ENCODE measurements at places on chromosomes 11 and 22. TPM values are rescaled to one million over a fixed set of nuclear protein-coding genes. Genes with fewer than 3 reads are reported as not detected.

GRCh38 chr11:73969091-73969490 lies 13.6 kb downstream of the UCP2 start:
- DNase-seq, result no peak

- DNase-seq, result no peak
These were observed 20.7 kb downstream of the OR10A6 start for GRCh38 chr11:7910286-7910788.

- DNase-seq, result peak; percentile 7
These were observed 34.3 kb downstream of the KIAA1671 start for GRCh38 chr22:24986816-24987215.

GRCh38 chr11:64086258-64087123 lies 50.8 kb downstream of the FLRT1 start:
- peak; percentile 63 for DNase-seq

DNA sequence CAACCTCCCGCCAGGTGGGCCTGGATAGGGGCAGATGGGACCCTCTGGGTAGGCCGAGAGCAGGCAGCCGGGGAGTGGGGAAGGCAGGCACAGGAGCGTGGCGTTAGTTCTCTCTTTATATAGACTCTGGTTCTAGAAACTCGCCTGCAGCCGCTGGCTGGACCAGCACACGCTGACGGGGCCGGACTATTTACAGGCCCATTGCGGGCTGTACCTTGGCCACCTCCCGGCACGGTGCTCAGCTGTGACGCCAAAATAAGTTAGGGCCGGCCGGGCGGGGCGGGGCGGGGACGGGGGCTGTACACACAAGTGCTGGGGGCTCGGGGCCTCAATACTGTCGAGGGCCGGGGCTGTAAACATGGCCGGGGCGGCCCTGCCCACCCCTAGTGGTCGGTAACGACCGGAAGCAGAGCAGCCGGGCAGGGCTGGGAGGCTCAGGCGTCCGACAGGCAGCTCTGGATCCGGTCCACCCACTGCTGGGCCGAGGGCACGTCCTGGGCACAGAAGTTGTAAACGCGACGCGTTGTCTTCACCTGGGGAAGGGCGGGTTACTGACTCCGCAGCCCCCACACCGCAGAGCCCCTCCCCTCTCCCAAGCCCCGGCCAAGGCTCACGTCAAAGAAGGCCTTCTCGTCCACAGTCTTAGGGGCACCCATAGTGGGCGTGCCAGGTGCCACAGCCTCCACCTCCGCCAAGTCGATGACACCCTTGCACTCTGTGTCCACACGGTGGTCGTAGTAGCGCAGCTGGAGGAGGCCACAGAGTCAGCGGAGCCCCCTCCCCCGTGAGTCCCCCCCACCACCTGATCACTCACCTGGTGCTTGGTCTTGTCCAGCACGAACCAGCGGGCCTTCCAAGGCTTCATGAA lies 27.9 kb downstream of the SBF1 start:
- no peak for DNase-seq

DNA sequence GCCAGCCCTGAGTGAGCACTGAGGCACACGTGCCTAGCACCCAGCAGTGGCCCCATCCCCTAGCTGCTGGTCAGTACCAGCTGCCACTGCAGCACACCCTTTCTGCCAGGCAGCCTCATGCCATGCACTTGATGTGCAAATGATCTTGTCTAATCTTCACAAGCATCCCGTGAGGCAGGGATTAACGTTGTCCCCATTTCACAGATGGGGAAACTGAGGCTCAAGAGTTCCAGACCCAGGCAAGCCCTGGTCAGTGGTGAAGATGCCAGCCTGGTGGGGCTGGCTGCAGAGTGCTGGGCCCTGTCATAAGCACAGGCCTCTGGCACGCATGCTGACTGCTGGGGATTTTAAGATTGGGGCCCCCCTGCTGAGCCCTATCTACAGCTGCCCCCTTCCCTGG lies 8.4 kb upstream of the CDKN1C start:
- no peak for DNase-seq

DNA sequence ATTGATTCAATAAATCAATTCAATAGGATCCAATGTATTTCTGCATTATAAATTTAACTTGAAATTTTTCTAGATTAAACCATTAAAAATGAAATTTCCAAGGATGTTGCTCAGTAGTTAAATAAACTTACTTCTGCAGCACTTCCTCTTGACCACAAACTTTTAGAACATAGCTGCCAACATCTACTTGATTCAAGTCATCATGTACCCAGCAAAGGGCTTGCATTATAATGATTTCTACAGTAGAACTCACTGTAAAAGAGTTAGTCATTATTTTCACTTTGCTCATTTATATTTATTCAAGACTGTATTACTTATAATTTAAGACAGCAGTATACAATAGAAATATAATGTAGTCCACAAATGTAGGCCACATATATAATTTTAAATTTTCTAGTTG lies 59.2 kb downstream of the PIK3C2A start:
- no peak for DNase-seq

- DNase-seq, result no peak
These were observed 63.3 kb upstream of the CCDC179 start for GRCh38 chr11:22923561-22923960.

GRCh38 chr22:30425616-30426387 lies at the start of gene MTFP1:
Gene MTFP1, plus strand, starts transcription at chr22:30425768. Its CDS starts 112 bp downstream, at chr22:30425880.
- DNase-seq, result peak; percentile 91

DNA sequence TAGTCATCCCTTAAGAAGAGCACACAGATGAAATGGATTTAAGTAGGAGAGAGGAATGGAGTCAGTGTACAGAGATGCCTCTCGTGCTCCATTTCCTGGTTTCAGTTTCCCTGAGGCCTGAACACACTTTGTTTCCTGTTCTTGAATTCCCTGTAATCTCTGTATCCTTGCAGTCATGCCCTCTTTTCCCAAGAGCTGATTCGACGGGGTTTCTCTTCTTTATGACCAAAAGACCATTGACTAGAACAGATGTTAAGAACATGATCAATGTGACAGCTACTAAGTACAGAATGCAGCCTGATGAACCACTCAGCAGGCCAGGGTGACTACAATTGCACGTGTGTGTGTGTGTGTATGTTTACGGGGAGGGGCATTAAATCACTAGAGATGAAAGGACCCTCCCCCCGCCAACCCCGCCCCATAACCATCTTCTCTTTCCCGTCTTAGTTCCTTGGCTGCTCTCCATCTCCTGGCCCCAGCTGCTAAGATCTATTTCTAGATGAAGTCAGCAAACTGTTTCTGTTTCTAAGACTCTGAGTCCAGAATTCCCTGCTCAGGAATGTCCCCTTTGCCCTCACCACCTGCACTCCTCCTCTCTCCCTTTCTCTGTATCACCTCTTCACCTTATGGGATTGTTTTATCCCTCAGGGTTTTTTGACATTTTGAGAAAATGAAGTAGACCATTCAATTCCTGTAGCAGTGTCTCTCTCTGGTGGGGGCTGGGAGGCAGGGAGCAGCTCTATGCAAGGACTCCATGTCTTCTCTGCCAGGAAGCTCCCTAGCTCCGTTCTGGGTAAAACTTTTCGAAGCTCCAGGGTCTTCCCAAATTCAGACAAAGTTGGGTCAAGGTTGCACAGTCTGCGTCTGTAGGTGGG lies 26.0 kb downstream of the SLC22A6 start:
- DNase-seq, result no peak

GRCh38 chr11:125688066-125688465 lies 7.4 kb upstream of the ACRV1 start:
- DNase-seq, result no peak

GRCh38 chr11:125399945-125400344 lies 96.1 kb downstream of the FEZ1 start:
- DNase-seq, result no peak

- no peak for DNase-seq
These were observed 30.7 kb downstream of the PDE2A start for GRCh38 chr11:72643547-72643946.

DNA sequence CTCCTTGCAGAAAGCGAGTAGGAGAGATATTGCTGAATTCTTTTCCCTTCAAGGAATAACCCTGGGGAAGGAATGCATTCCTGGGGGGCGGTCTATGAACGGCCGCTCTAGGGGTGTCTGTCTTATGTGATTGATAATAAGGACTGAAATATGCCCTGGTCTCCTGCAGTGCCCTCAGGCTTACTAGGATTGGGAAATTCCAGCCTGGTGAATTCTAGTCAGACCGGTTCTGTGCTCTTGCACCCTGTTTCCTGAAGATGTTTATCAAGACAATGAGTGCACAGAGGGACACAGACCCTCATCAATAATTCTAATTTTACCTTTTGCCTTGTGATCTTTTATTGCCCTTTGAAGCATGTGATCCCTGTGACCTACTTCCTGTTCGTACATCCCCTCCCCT lies 140.7 kb downstream of the LUZP2 start:
- DNase-seq, result no peak

- DNase-seq, result no peak
These were observed 37.5 kb upstream of the SLC22A25 start for GRCh38 chr11:63280920-63281319.

- DNase-seq, result no peak
These were observed 43.9 kb downstream of the SGSM3 start for GRCh38 chr22:40414311-40414710.

DNA sequence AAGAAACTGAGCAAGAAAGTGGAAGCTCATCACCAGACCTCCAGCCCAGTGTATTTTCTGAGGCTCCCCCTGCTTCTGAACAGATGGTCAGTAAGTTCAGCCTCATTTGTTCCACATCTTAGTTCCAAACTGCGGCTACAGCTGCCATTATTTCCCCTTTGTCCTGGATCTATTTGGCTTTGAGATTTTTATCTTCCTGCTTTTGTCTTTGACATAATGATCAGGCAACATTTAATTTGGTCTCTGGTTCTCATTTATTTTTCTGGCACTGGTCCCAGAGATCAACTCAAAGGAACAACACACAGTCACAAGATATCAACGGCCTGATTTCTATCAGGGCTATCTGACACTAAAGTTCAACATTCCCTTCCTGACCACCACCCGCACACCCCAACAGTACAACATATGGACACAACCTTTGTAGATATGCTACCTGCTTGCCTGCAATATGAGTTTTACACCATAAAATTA lies 137.5 kb downstream of the FAM76B start:
- DNase-seq, result no peak

- DNase-seq, result no peak
These were observed 2.4 kb downstream of the DUSP18 start for GRCh38 chr22:30665266-30665665.

- DNase-seq, result peak; percentile 40
These were observed 40.5 kb downstream of the LRRC32 start for GRCh38 chr11:76629853-76630599.

GRCh38 chr22:46726066-46726985 lies 11.7 kb downstream of the CERK start:
- peak; percentile 45 for DNase-seq

DNA sequence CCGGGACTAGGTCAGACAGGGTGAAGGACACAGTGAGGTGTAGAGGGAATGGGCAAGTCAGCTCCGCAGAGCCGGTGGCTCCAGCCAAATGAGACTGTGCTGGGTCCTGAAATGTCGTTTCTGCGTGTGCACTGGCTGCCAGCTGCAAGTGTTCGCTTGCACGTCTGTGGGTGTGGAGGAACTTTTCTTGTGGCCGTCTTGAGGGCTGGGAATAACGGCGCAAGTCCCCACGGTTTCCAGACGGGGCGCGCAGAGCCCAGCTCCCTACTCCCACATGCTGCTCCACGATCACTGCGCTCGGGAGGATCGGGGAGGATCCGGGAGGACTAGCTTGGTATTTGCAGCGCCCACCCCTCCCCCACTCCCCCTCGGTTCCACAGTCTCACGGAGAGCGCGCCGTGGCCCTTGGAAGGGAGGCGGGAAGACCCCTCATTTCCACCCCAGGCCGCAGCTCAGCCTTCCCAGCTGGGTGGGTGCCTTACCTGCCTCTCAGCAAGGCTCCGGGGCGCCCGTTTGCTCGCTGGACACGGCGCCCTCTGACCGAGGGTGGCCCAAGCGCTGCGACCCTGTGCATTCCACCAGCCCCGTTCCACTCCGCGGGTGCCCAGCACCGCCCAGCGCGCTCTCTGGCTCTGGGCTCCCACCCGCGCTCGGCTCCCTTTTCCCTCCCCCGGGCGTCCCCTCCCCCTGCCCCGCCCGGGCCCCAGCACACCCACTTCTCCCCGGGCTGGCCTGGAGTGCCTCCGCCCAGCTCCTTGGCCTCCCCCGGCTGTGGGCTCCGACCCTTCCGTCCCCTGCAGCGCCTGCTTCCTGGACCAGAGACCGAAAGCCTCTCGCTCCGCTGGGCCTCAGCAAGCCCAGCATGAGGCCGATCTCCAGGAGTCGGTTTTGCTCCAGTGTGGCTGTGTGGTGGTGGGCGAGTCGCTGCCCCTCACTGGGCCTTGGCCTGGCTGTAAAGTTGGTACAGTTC lies at the start of gene KCNE3:
Gene KCNE3 (minus strand): TSS at position 634 of the 970 bp plus-strand sequence. CDS start 9,986 bp downstream, outside the sequence.
- DNase-seq, result peak; percentile 78

The RAB3IL1 gene
- total RNA-seq, result 7.2 TPM

The KCTD14 gene
- 13.3 TPM for total RNA-seq

The P2RX6 gene
- 0.26 TPM for total RNA-seq

The MRGPRE gene
- not detected for total RNA-seq

The DEUP1 gene
- total RNA-seq, result not detected

The OR8G5 gene
- not detected for total RNA-seq

The MGAT3 gene
- 6.5 TPM for total RNA-seq

The TMEM45B gene
- total RNA-seq, result not detected

The TESMIN gene
- 63.7 TPM for total RNA-seq

The PARVA gene
- total RNA-seq, result 7.5 TPM

The MAFF gene
- 5.3 TPM for total RNA-seq

The NXPE4 gene
- total RNA-seq, result not detected

The RTN4RL2 gene
- 3.4 TPM for total RNA-seq
